Breast epithelium (tissue), 4 donors: ENCODE measurements at places on chromosomes 3 and 15. TPM values are rescaled to one million over a fixed set of nuclear protein-coding genes. Genes with fewer than 3 reads are reported as not detected.
A peak's percentile ranks its signal among the peaks of the same experiment; 100 is the strongest.

GRCh38 chr15:42059661-42060476, 34.5 kb downstream of the PLA2G4D start:
- peak; percentile 30 for DNase-seq

DNA sequence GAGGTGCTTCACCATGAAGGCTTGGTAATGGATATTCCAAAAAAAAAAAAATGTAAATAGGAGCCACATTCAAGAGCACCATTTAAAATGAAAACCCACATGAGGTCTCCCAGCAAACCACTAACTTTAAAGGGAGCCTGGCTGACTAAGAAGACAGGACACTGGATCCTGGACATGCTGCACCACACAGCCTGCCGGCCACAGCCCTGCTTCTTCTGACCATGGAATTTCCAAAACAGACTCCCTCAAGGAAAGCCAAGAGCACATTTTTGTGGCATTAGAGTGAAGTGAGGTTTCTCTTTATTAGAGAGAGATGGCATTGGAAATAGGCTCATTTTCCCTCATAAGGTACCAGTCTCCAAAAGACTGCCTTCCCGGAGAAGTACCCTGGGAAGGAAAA, 113.9 kb downstream of the RORA start:
- no peak for DNase-seq

DNA sequence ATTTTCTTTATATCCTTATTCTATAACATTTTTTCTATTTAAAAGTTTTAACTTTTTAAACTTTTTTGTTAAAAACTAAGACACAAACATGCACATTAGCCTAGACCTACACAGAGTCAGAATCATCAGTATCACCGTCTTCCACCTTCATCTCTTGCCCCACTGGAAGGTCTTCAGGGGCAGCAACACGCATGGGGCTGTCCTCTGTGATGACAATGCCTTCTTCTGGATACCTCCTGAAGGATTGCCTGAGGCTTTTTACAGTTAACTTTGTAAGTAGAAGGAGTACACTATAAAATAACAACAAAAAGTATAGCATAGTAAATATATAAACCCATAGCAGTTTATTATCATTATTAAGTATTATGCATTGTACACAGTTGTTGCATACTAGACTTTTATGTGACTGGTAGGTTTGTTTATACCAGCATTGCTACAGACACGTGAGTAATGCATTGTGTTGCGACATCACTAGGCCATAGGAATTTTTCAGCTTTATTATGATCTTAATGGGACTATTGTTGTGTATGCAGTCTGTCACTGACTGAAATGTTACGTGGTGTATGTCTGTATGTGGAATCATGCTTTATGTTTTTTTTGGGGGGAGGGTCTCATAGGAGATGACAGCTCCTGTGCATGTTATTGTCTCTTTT, 18.2 kb downstream of the ATP1B3 start:
- DNase-seq, result no peak

SPINT1 gene
- 86.5 TPM for total RNA-seq
